ENCODE measurements at places on chromosomes 12 and 14.
A peak's percentile ranks its signal among the peaks of the same experiment; 100 is the strongest.

DNA sequence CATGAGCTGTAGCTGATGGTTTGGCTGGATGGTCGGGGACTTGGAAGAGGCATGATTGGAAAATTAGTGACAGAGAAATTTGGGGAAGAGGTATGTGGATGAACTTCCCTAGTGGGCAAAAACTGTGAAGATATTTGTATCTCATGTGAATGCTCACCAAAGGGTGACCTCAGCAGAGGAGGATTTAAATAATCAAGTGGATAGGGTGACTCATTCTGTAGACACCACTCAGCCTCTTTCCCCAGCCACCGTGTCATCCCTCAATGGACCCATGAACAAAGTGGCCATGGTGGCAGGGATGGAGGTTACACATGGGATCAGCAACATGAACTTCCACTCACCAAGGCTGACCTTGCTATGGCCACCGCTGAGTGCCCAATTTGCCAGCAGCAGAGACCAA, 60.8 kb upstream of the KRAS start:
- DNase-seq, result no peak

- DNase-seq, result peak; percentile 59
These were observed 1.7 kb upstream of the HOXC4 start for GRCh38 chr12:54051874-54052437.

DNA sequence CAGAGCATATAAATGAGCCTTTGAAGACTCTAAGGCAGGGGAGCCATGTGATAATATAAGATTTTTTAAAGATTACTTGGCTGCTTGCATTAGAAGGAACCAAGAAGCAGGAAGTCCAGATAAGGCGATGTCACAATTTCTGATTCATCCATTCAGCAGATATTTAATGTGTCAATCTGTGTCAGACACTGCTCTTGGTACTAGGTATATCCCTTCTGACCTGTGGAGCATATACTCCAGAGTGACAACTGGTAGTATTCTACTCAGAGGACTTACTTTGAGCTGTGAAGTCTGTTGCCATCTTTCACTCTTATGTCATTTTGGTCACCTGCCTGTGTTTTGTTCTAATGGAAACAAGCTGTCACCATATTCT, 10.7 kb downstream of the EID3 start:
- peak; percentile 51 for DNase-seq

GRCh38 chr14:43481864-43482263, 1025.2 kb downstream of the FSCB start:
- DNase-seq, result no peak

- DNase-seq, result peak; percentile 55
These were observed 696 bp upstream of the GPHN start for GRCh38 chr14:66507181-66507721.
